Left renal cortex interstitium (tissue), 4 donors: ENCODE measurements at places on chromosomes 4 and X.

GRCh38 chr4:143403553-143403820, 66.8 kb downstream of the GAB1 start:
- no peak for DNase-seq

DNA sequence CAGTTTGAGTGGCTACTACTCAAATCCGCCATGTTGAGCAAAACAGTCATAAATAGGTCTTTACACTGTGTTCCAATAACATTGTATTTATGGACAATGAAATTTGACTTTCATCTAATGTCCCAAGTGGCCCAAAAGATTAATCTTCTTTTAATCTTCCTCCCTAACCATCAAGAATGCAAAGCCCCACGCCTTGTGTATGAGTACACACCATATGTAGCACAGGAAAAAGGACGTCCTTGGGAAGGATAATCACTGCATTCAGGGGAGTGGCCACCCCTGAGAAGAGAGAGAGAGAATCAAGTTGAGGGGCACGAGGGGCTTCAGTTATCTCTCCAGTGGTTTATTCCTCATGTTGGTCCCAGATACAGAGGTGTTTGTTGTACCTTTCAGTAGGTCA, 33.1 kb downstream of the RBM47 start:
- DNase-seq, result no peak

DNA sequence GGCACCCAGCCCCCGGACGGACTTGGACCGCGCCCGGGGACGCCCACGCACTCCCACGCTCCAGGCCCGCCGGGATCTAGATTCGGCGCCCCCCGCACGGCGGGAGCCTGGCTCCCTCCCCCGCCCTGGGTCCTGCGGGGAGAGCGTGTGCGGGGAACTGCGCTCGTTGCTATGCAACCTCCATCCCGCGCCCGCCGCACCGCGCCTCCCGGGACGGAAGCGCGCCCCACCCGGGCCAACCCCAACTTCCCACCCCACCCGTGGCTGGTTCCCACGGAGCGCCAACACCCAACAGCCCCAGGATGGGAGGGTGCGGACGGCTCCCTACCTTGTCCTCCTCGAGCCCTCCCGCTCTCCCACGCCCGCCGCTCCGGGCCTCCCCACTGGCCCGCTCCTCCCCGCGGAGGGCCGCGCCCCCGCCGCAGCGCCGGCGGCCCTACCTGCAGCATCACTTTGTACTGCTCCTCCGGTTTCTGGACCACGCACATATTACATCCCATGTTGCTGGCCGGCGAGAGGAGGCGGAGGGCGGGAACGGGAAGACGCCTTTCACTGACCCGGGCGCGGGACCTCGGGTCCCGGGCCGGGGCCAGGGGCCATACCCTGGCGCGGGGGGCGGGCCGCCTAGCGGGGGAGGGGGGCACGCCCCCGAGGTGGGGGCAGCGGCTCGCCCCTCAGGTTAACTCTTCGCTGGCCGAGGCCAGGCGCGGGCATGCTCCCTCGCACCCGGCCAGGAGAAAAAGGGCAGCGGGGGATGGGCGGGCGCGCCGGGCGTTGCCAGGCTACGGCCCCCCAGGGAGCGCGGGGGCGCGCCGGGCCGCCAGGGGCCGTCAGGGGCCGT, at the start of gene PDZD4:
Gene PDZD4, minus strand, starts transcription at position 746 of the 841 bp plus-strand sequence. Its CDS starts 246 bp downstream, at position 500.
- DNase-seq, result no peak

DNA sequence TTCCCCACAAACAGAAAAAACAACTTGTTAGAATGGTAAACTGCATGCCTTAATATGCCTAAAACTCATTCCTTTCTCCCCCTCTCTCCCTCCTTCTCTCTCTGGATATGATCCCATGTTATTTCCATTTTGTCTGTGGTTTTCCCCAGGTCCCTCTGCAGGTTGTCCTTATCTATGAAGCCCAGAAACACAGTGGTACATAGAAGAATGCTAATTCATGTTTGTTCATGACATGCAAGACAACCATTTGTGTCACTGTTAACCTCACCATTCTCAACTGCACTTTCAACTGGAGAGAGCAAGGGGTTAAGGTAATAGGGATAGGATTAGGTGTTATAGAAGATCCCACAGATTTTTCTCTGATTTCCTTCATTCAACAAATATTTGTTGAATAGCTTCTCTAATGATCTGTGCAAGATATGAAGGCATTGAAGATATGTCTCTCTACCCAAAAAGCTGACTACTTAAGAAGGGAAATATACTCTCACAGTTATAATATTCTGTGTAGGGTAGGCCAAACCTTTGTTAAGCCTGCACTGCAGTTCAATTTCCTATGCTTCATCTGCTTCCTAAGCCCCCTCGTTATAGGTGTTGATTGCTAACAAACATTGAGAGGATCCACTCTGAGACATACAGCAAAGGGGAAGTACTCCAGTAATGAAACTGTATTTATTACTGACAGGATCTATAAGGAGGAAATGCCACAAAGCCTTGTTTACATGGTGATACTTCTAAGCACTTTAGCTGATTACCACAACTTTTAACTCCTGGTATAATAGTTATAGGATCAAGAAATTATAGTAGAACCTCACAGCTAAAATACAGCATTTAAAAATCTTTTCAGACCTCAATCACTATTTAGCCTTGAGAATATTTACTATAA, 96.1 kb downstream of the FRYL start:
- no peak for DNase-seq

GRCh38 chr4:3208826-3209225, 40.1 kb upstream of the MSANTD1 start:
- no peak for DNase-seq

DNA sequence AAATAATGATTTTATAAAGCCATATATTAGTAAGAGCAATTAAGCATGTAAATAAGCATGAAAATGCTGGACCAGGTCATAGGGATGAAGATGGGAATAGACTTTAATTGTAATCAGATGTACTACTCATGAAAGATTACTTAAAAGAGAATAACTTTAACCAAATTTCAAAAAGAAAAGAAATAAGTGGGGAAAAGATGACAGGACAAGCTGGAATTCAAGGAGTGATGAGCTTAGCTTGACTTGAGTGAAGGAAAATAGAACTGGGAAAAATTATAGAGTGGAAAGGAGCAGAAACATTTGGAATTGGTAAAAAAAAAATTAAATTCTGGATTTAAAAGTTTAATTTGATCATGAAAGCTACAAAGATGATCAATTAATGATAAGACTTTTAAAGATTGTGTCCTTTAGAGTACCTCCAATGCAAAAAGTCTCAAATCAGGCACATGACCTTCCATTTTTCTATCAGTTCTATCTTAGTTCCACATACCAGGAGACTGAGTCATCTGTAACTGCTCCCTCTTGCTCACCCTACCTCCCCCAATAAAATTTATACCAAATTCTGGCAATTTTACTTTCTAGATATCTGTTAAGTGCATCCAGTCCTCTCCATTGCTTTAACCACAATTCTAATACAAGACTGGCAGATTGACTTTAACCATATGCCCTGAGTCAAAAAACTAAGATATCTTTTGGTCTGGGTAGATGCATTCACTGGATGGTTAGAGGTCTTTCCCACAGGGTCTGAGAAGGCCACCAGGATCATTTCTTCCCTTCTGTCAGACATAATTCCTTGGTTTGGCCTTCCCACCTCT, 56.4 kb upstream of the SLIT2 start:
- no peak for DNase-seq

GRCh38 chr4:173528378-173529321, 1.4 kb downstream of the HAND2 start:
- DNase-seq, result no peak

- DNase-seq, result no peak
These were observed 15.0 kb downstream of the ABLIM2 start for GRCh38 chr4:8143392-8144140.

DNA sequence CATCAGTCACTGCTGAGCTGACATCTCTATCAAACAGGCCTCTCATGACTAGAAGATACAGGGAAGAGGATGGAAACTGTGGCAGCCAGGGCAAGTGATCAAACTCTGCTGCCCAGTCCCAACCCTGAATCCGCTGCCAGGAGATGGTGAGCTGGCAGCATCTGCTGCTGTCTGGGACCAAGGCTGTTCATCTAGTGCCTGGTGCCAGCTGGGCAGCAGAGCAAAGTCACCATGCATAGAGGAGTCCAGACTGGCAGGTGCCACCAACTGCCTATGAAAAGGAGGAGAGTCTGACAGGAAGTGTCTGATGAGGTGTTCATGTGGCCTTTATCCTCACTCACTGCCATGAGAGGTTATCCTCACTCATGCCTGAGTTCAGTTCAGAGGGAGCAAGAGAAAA, 518.9 kb downstream of the MID1IP1 start:
- no peak for DNase-seq

GRCh38 chrX:17414839-17415238, 39.8 kb downstream of the NHS start:
- no peak for DNase-seq

DNA sequence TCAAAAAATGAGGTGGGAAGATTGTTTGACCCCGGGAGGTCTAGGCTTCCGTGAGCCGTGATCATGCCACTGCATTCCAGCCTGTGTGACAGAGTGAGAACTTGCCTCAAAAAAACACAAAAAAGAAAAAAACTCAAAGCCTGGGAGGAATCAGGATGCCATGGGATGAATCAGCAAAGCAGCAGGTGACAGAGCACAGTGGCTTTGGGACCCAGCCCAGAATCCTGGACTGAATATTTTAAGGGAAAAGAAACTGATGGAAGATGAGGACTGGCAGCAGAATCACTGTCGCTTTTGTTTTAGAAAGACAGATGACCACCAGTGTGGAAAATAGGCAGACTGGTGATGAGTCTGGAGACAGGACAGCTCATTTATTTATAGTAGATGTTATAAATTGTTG, 16.6 kb downstream of the S100G start:
- no peak for DNase-seq

DNA sequence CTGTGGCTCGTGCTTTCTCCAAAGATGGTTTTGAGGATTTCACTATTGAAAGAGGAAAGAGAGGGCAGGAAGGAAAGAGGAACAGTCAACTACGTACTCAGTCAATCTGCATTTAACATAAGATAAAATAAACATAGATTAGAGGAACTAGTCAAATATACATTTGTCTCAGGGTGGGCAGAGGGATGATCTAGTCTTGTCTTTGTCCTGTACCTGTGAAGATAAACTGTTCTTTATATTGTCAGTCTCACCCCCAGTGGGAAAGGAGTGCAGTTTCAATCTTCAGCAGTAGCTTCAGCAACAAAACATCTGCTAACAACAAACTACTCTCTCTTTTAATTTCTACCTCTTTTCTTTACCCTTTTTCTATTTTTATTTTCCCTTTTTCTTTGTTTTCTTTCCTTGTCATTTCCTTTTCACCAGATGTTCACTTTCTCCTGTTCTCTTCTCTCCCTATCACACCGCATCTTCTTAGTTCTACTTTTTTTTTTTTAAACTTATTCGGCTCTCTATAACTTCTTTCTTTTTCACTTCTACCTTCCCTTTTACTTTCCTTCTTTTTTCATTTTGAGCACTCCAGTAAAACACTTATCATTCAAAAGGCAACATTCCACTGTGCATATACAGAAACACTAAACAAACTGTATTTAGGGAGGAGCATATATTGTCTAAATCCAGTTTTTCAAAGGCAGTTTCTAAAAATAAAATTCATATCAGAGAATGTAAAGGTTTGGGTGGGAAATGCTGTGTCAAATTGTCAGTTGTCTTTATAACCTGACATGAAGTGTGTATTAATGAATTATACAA, 51.4 kb upstream of the GUCY1A1 start:
- DNase-seq, result no peak

- DNase-seq, result no peak
These were observed 1.1 kb upstream of the MANBA start for GRCh38 chr4:102761906-102762305.

DNA sequence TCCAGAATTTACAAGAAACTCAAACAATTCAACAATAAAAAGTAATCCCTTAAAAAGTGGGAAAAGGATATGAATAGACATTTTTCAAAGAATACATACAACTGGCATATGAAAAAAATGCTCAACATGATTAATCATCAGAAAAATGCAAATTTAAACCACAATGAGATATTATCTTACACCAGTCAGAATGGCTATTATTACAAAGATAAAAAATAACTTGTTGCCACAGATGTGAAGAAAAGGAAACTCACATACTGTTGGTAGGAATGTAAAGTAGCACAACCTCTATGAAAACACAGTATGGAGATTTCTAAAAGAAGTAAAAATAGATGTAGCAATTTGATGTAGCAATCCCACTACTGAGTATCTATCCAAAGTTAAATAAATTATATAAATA, 65.1 kb upstream of the DIAPH2 start:
- no peak for DNase-seq

DNA sequence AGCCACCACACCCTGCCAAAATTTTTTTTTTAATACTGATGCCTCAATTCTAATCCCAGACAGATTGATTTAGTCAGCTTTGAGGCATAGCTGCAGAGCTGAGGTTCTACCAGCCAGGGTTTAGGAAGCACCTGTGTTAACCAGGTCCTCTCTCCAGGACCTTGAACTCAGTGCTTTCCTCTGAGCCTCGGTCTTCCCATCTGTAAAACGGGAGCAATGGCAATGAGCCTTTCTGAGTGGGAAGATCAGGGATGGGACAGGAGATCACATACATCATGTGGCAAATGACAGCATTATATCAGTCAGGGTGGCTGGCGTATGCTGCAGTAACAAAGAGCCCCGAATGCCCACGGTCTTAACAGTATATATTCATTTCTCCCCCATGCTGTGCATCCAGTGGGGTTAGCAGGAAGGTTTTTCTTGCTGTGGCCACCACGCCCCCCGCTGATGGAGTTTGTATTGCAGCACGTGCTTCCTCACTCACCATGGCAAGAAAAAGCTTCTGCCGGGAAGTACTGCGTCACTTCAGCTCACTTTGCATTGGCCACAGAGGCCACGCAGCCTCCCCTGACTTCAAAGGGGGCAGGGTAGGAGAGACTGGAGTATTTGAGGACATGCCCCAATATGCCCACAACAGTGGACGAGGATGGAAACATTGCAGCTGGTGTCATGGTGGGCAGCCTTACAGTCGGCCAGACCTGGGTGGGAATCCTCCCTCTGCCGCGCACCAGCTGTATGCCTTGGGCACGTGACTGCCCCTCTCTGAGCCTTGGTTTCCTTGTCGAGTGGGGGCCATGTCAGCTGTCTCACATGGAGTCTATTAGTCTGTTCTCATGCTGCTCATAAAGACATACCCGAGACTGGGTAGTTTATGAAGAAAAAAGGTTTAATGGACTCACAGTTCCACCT, 24.1 kb upstream of the MRFAP1 start:
- DNase-seq, result no peak

GRCh38 chrX:123186801-123187200, 2.7 kb downstream of the GRIA3 start:
- DNase-seq, result no peak

- DNase-seq, result no peak
These were observed 6.2 kb upstream of the ARHGAP10 start for GRCh38 chr4:147725673-147726072.

DNA sequence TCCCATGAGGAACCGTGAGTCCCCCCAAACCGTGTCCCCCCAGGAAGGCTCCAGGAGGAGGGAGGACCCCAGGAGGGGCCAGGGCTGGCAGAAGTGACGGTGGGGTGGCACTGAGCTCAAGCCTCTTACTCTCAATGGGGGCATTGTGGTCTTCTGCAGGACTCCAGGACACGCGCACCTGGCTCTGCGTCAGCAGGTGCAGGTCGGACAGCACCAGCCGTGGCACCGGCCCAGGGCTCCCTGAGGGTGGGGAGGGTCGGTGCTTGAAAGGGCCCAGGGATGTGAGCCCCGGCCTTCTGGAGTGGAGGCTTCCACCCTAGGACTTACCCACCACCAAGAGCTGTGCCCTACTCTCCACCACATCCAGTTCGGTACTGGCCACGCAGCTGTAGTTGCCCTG, 18.3 kb downstream of the L1CAM start:
- DNase-seq, result no peak
